Renal cortical epithelial cell (primary cell): ENCODE measurements at places on chromosomes 6 and 20.

DNA sequence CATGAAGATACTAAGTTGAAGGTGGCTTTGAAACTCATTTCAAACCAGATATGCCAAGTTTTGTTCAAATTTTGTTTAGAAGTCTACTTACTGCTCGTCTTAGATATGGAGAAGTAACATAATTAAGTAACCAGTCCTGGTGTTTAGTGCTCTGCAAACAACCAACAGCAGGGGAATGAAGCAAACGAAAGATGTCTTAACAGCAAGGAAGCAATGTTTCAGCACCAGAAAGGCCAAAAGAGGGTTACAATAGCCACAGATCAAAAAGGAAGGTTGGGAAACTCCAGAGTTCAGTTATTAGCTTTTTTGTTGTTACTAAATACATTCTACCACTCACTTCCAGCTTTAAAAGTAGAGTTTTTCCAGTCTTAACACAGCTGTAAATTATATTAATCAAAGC, 45.1 kb downstream of the LHFPL5 start:
- DNase-seq, result no peak

DNA sequence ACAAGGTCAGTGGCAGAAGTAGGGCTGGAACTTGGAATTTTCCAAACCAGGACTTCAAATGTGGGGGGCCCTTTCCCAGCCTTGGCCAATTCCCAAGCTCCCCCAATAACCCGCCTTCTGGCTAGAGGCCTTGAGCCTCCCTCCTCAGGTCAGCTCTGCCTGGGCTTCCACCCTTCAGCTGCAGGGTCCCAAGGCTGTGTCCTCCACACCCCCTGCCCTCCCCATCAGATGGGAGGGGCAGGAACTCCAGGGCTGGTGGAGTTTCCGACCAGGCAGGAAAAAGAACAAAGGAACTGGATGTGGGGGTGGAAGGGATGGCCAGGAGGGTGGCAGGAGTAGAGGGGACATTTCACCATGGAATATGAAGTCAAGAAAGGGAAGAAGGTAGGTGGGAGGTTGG, at the start of gene CCM2L:
CCM2L (plus strand) TSS at position 338 of the 400 bp plus-strand sequence; CDS start at position 355, 17 bp downstream.
- DNase-seq, result no peak

DNA sequence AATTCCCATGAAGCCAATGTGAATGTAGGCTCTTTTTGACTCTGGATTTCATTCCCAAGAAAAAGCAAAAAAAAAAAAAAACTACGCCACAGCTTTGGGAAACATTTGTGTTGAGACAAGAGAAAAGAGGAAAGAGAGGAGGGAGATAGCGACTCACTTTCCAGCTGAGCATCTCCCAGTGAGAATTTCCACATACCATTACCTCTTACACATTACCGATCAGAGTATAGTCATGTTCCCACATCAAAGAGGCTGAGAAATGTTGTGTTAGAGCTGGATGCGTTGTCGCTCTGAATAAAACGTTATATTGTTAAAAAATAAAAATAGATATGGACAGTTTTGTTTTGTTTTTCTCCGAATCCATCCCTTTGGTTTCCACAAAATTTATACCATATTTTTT, 1019.3 kb upstream of the ADGRB3 start:
- DNase-seq, result no peak

GRCh38 chr6:36028877-36029324, 1.3 kb downstream of the MAPK14 start:
- DNase-seq, result peak; percentile 86

DNA sequence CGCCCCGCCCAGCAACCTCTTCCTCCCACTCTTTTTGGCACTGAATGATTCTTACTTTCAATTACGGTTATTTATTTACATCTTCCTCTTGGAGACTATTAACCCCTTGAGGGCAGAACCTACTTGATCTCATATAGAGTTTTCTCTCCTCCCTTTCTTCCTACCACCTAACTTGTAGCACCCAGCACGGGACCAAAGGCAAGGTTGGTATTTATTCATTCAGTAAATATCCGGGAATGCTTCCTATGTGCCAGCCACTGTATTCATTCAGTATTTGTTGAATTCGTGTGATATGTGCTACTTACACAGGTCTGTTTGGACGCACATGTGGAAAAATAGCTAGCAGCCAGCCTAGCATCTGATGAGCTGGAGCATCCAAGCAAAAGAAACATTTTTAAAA, 1.3 kb upstream of the CNKSR3 start:
- DNase-seq, result no peak

DNA sequence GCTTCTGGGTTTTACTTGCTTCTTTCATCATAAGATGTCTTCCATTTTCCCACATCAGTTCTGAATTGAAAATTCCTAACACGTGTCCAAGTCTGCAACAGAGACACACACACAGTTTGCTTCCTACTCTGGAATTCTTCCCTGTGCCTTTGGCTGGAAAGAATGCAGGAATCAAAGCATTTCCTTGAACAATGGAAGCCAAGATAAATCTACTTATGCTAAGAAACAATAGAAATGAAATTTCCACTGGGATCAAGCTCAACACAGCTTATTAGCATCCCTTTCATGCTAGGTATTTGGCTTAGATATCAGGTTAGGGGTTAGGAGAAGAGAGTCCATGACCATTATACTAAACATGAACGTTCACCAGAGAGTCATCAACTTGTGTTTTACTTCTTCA, 101.1 kb upstream of the SCAF8 start:
- DNase-seq, result no peak

DNA sequence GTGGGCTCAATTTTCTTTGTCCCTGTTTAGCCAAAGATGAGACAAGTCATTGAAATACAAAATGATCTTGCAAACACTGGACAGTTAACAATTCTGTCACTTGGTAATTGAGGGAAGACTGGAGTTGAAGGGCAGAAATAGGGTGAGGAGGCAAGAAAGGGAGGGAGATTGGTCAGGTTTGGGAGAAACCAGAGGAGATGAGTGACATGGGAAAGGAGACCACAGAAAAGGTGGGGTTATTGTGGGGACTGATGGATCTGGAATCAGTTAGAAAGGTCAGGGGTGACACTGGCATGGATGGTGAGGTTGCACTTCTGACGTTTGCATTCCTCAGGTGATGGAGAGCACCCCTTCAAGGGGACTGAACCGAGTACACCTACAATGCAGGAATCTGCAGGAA, 693 bp downstream of the GTF2H4 start:
- DNase-seq, result no peak
